ENCODE measurements at places on chromosomes 12 and 14.

- DNase-seq = no peak
Observed at GRCh38 chr12:108649669-108650068, 16.0 kb upstream of the SELPLG start.

DNA sequence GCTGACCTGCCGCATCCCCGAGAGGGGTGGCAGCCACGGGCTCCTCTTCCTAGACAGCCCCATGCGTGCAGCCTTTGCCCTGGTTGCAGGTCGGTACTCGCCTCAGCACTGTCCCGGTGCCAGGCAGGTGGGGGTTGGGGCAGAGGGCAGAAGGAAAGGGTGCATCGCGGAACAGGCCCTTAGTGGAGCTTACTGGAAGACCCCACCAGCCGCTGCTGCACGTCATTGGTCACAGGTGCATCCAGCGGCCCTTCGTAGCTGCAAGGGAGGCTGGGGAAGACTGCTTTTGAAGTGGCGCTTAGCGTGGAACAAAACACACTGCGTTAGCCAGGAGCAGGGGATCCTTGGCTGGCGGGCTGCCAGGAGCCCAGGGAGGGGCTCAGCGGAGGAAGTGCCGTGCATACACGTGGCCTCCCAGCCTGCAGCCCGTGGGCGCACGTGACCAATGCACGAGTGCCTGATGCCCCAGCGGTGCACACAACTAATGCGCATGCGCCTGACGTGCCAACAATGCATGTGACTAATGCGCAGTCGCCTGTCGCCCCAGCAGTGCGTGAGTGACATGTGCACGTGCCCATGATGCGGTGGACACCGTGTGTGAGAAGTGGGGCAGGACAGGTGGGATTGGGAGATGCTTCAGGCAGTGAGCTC is 5.0 kb upstream of the EP400 start:
- DNase-seq = no peak

- DNase-seq = no peak
Observed at GRCh38 chr14:36724162-36724561, 62.5 kb downstream of the PAX9 start.

GRCh38 chr12:45475594-45475993 is 253.9 kb upstream of the ARID2 start:
- no peak for DNase-seq

GRCh38 chr12:117489671-117490070 is 128.2 kb upstream of the NOS1 start:
- DNase-seq = no peak

DNA sequence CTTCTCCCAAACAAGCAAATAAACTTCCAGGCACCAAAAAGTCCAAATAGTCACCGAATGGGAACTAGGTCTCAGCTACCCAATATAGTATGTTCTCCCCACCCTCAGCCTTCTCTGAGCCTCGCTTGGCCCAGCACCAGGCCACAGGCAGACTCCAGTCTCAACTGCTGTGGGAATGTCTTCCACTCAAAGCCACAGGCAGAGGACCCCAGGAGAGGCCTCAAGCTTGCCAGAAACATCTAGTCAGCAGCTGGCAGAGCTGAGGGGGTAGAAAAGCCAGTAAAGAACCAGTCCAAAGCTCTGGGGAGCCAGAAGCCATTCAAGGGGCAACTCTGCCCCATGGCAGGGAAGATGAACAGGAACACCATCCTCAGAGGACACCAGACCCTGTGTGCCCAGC is 41.8 kb downstream of the FMNL3 start:
- no peak for DNase-seq

DNA sequence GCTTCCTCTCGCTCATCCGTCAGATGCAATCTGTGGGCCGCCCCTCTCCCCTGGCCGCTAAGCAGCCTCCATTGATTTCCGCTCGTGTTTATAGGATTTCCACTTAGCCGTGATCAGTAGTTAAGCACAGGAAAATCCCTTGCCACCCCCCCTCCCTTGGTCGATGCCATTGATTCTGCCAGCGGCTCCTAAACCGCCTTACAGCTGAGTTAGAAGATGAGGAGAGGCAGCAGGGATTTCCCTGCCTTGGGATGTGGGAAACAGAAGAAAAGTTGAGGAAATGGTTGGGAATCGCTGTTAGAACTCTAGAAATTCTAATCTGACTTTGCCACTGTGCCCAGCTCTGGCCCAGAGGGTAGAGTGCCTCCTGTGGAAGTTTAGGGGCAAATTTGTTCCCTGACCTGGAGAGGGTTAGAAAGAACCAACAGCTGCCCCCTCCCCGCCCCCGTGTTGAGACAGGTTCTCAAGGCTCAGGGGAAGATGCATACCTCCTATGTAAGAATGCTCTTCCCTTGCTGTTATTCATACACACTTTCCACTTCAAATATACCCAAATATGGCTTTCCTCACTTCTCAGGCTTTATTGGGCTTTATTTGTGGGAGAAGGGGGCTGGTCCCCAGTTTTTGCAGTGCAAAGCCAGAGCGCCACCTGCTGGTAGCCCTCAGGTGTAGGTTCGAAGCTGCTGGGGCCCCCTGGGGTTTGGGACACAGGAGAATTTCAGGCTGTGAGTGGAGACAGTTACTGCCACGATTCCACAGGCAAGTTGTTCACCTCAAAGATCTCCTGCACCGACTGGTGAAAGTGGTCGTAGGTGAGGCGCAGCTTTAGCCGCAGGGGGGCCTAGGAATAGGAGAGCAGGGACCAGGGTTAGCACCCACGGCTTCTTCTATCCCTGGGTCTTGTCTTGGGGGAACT is 3.2 kb downstream of the THTPA start:
- DNase-seq = peak; percentile 62

DNA sequence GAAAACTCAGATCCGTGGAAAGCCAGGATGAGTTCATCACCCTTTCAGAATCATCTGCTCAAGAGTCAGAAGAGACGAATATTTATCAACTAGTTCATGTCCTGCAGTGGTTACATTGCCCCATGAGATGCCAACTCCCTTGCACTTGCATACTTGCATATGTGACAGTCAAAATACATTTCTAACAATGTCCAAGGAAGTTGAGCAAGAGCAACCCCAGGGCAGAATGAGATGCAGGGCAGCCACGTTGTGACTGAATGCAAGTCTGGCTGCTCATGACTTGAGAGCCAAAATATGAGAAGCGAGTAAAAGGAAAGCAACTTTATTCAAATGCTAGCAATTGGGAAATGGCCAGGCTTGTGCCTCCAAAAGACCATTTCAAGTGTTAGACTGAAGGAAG is 23.6 kb upstream of the UTP20 start:
- no peak for DNase-seq

DNA sequence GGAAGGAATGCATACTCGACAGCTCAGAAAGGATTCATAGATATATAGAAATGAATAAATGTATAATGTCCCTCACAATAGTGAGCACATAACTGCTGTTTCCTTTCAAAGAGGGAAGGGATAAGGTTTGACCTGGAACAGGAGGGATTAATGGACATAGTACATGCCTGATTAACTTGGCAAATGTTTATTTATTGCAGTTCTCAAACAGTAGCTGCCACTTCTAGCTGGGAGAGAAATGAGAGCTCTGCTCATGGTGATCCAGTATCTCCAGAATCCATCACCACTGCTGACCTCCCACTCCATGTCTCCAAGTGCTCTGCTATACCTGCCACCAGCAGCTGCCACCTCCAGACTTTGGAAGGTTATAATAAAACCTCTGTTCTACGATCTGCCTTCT is 108.1 kb downstream of the LRIG3 start:
- no peak for DNase-seq

- no peak for DNase-seq
Observed at GRCh38 chr12:129873111-129873832, 30.6 kb downstream of the TMEM132D start.

DNA sequence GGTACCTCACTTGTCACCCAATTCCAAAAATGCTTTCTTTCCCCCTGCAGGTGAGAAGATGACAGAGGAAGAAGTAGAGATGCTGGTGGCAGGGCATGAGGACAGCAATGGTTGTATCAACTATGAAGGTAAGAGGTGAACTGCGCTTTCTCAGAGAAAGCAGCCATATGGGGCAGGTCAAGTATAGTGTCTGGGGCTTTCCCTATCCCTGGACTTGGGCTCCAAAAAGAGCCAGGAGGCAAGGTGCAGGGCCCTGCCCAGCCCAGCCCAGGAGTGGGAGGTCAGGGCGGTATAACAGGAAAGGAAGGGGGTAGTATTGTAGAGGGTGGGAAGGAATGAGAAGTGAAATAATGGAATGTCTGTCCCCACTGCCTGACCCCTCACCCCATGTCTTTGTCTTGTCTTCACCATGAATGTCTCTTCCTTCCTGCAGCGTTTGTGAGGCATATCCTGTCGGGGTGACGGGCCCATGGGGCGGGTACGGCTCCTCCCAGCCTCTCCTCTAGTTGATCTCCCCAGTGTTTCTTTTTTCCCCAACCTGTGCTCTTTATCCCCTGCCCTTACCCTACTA is 2.1 kb downstream of the MYL6 start:
- DNase-seq = peak; percentile 51

GRCh38 chr12:6104842-6105241 is 19.6 kb downstream of the VWF start:
- no peak for DNase-seq

- no peak for DNase-seq
Observed at GRCh38 chr14:31541702-31542101, 19.5 kb upstream of the NUBPL start.

GRCh38 chr14:51093371-51094281 is 1.3 kb downstream of the TRIM9 start:
- DNase-seq = peak; percentile 19

- no peak for DNase-seq
Observed at GRCh38 chr12:104653730-104654664, 197.2 kb downstream of the CHST11 start.

GRCh38 chr12:117059156-117059555 is 40.1 kb downstream of the TESC start:
- DNase-seq = no peak

- no peak for DNase-seq
Observed at GRCh38 chr12:85279449-85280164, 413 bp upstream of the ALX1 start.

- no peak for DNase-seq
Observed at GRCh38 chr14:102883089-102883541, 39.3 kb upstream of the AMN start.

GRCh38 chr14:77682158-77682553 is 25.7 kb downstream of the ALKBH1 start:
- DNase-seq = no peak

- no peak for DNase-seq
Observed at GRCh38 chr12:108930155-108930554, 50.3 kb downstream of the DAO start.

GRCh38 chr14:53386362-53386761 is 233.2 kb upstream of the DDHD1 start:
- DNase-seq = no peak

DNA sequence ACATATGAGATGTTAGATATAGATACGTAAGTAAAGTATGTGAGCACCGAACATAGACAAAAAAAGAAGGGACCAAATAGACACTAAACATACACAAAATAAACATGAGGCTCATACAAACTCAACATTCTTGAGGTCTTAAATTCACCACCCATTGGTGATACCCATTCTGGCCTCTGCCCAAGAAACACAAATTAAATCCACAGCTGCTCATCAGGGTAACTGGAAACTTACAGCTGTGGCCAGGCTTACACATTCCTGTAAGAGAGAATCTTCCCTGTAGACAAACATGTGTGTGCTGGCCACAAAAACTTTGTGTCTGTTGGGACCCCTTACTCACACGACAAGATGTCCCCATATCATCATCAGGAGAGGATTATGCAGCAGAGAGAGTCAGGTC is 22.4 kb downstream of the MAGOHB start:
- no peak for DNase-seq

DNA sequence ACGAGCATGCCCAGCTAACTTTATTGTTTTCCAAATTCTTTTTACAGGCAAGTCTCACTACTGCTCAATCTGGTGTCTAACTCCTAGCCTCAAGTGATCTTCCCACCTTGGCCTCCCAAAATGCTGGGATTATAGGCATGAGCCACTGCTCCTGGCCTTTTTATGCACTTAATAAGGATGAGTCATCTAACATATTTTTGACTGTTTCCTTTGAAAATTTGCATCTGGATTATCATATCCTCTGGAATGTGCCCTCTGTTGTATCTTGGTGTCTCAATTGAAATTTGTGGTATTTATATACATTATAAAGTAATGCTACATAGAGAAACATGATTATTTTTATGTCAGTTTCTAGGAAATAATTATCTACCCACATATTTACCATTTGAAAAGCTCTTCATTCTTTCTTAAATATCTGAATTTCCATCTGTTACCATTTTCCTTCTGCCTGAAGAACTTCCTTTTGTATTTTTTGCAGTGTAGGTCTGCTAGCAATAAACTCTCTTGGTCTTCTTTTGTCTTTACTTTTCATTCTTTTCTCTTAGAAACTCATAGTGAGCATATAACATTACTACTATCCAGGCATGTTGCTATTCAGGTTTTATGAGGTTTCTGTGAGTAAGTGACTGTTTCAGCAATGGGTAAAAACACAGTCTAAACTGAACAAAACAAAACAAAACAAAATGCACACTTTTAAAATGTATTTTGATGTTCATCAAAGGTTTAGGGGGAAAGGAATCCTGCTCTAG is 52.8 kb upstream of the CNOT2 start:
- no peak for DNase-seq

DNA sequence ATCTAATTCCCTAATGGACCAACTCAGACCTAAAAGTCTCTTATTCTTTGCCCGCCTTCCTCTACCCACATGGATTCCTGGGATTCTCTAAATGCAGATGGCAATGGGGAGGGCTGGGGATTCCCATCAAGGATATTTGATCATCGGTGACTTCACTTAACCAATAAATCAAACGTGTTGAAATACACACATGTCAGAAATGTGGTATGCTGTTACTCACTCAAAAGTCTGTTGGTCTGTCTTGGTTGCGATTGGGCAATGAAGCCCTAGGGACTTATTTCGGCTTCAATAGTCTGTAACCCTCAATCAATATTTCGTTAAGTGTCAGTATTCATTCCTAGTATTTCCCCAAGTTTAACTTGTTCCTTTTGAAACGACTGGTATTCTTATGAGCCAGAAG is 117.2 kb upstream of the DIO3 start:
- DNase-seq = no peak

DNA sequence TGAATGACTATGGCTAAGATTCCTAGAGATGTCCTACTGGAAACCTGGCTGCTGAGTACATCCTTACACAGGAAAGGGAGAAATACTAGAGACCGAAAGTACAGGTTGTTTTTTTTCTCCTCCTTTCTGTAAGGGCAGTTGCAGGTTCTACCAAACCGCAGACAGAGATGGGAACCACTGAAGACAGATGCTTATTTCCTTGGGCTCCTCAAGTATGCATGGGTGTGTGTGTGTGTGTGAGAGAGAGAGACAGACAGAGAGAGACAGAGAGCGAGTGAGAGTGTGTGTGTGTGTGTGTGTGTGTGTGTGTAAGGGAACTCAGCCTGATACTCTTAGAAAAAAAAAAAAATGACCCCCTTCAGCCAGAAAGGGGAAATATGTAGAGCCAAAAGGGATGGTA is 42.5 kb downstream of the MAP4K5 start:
- DNase-seq = no peak

- no peak for DNase-seq
Observed at GRCh38 chr12:26465419-26466097, 270.2 kb downstream of the SSPN start.

DNA sequence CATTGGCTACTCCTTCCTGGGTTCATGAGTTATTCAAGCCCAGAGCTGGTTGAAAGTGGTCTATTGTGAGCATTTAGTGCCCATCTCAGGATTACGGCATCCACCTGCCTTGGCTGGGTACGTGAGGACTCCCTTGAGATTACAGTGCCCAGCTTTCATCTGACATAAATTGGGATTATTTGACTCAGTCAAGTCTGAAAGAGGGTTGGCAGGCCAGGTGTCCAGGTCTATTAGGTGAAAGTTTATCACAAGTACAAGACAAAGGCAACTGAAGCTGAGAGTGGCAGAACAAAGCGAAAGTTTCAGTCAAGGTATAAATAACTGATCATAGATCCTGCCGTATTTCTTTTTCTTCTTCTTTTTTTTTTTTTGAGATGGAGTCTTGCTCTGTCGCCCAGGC is 84.6 kb upstream of the ATF7IP start:
- no peak for DNase-seq

All from T-helper 1 cell (primary cell).